ENCODE measurements at places on chromosomes 3 and 15.
A peak's percentile ranks its signal among the peaks of the same experiment; 100 is the strongest.

DNA sequence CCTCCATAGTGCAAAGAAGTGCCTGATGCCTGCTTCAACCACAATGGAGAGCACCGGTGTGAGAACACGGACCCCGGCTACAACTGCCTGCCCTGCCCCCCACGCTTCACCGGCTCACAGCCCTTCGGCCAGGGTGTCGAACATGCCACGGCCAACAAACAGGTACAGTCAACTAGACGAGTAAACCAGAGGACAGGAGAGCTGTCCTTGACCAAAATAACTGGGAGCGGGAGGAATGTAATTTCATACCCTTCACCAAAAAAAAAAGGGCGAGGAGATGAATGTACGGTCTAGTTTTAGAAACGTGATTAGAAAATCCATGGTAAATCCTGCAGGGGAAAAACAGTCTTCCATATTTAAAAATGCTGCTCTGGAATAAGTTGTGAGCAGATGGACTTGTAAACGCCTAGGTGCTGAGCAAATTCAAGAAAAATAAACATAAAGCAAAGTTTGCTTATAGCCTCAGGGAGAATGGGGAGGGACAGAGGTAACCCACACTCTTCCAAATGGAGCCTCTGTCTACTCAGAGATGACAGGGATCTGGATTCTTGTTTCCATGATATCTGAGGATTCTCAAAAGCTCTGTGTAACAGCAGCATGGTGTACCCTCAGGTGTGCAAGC, 8.4 kb downstream of the THBS1 start:
- DNase-seq, result no peak

- no peak for DNase-seq
Measured at GRCh38 chr15:80396096-80396495, 8.1 kb upstream of the ARNT2 start.

DNA sequence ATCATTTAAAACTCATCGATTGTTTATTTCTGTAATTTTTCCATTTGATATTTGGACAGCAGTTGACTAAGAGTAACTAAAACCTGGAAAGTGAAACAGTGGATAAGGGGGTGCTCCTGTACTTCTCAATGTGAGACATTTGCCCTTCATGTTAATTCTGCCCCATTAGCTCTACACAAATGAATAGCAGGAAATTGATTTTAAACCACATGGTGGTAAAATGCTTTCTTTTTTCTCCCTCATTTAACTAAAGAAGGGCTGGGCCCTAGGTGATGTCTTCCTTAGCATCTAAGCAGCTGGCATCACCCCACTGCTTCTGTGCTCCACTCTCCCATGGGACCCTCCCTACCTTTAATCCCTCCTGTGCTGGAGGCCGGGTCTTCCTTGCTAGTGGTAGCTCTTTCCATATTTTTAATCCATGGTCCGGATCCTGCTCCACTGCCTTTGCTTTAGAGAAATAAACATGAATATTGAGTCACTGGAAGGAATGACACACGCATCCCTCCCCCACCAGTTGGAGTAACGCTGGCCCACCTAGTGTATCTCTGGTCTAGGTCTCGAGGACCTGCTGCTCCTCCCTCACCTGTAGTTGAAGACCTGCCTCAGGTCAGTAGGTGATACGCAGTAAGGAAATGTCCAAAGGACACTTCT, 30.2 kb upstream of the LAMP3 start:
- DNase-seq, result no peak

DNA sequence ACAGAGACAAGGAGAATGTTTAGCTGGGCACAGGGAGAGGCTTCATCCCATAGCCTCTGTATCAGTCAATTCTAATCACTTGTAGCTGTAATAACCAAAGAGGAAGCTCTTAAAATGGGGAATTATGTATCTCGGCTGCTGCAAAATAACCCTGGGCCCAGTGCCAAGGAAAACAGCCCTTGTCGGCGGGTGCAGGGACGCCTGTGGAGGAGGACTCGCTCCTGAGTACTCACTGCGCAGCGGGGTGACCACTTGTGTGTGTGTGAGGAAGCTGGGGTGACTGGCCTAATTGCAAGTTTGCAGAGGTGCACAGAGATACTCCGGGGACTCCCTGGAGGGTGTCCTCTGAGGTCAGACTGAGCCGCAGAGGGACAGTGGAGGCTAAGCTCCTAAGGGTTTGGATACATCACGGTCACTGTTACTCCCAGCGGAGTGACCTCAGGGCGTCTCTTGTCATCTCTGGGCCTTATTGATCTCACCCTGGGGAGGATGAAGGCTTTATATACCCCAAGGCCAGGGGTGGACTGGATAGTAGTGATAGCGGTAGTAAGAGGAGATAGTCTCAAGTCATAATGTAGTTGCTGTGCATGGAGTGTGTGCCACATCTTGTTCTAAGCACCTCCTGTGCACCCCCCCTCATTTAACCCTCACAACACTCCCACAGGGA, 37.2 kb downstream of the SLC6A6 start:
- no peak for DNase-seq

GRCh38 chr3:186798239-186798874, 7.9 kb downstream of the RFC4 start:
- no peak for DNase-seq

DNA sequence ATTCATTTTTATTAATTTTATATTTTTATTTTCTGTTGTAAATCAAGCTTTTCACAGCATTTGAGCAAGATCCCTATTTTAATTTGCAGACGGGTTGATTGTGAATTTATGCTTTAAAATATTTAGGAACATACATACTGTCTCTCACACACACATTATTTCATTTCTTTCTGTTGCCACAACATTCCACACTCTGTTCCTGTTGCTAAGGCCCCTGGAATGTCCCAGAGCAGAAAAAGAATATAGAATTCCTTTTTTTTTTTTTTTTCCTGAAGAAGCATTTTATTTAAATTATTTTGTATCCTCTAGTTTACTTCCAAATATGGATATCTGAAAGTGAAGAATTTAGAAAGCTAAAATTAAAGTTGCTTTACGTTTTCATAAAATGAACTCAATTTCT, 36.8 kb upstream of the SCAANT1 start:
- DNase-seq, result no peak

GRCh38 chr3:189282741-189283140, 111.0 kb downstream of the TPRG1 start:
- DNase-seq, result no peak

GRCh38 chr15:40595219-40595618, 1.2 kb downstream of the KNL1 start:
- DNase-seq, result no peak

DNA sequence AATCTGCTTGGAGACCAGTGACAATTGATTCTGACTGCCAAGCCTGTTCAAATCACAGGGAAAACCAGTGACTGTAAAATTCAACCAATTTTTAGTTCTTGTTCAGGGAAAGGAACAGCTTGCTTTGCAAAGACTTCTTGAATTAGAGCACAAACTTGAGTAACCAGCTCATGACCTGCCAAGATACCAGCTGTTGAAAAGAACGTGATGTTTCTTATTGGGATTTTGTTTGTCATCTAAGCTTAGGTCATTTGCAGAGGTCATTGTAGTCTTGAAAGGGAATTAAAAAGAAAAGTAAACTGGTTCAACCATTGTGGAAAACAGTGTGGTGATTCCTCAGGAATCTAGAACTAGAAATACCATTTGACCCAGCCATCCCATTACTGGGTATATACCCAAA, 428.2 kb downstream of the GRM7 start:
- DNase-seq, result no peak

- DNase-seq, result peak; percentile 4
Measured at GRCh38 chr3:186705882-186706780, 11.0 kb upstream of the KNG1 start.

- DNase-seq, result no peak
Measured at GRCh38 chr3:188900421-188900951, 271.3 kb upstream of the TPRG1 start.

DNA sequence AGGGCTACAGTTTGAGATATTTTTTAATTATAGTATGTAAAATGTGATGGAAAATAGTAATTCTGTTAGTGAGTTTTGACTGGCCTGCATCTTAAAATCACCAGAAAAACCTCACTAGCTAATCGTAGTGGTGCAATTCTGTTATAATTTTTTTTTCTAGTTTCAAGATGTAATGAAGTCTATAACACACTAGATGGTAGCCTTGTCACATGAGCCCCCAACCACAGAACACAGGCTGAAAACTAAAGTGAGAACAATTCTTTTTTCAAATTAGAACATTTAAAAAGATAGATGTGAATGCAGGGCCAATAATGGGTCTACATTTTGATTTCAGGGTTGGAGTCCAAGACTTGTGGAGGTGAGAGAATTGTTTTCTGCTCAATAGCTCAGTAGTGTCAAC, 83.3 kb upstream of the KCNH8 start:
- no peak for DNase-seq

- DNase-seq, result no peak
Measured at GRCh38 chr3:30114918-30115317, 491.5 kb upstream of the TGFBR2 start.

DNA sequence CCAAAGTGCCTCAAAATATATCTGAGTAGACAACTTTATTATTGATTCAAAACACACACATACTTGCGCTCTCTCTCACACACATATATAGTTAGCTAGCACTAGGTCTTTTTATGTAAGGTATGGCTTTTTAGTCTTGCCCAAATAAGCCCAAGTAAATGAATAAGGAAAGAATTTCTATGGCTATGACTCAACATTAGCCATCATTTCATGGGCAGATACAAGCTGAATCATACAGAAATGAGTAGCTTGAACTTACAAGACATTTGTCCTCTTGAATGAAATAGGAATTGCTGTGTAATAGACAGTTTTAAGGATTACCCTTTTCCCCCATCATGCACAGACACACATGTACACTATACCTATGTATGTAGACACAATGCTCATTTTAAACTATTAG, 4.9 kb downstream of the CADPS start:
- DNase-seq, result no peak

GRCh38 chr3:184786280-184786941, 25.6 kb upstream of the VPS8 start:
- no peak for DNase-seq

GRCh38 chr3:147705651-147706051, 296.5 kb downstream of the ZIC1 start:
- DNase-seq, result no peak

- no peak for DNase-seq
Measured at GRCh38 chr15:83289160-83289559, 4.7 kb upstream of the BNC1 start.

DNA sequence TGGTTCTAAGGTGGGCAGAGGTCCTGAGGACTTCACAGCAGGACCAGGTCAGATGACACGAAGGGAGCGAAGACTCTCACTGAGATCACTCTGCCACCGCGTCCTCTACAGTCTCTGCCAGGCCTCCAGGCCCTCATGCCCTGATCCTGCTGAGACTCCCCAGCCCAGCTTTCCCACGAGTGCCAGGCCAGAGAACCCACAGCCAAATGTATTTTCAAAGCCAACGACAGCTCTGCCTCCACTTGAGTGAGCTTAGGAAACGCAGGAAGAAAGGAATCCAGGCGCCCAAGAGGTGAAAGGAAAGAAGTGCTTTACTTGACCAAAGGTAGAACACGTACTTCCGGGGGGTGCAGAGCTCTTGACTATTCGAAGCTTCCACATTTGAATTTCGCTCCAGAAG, 275.0 kb downstream of the XXYLT1 start:
- DNase-seq, result no peak

DNA sequence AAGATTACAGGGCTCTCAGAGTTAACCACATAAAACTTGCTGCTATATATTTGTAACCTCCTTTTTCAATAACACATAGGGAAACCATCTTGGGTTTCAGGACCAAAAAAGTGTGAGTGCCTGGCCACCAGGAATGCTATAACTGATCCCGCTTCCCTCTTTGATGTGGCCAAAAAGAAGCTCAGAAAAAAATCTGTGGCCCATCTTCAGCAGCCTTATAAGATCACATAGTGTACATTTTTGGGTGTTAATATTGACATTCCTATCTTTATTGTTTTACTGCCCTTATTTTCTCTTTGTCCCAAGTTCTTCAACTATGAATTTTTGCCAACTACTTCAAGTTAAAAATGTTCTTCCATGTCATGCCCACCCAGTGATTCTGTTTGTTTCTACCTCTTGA, 102.8 kb downstream of the LIPC start:
- DNase-seq, result no peak

DNA sequence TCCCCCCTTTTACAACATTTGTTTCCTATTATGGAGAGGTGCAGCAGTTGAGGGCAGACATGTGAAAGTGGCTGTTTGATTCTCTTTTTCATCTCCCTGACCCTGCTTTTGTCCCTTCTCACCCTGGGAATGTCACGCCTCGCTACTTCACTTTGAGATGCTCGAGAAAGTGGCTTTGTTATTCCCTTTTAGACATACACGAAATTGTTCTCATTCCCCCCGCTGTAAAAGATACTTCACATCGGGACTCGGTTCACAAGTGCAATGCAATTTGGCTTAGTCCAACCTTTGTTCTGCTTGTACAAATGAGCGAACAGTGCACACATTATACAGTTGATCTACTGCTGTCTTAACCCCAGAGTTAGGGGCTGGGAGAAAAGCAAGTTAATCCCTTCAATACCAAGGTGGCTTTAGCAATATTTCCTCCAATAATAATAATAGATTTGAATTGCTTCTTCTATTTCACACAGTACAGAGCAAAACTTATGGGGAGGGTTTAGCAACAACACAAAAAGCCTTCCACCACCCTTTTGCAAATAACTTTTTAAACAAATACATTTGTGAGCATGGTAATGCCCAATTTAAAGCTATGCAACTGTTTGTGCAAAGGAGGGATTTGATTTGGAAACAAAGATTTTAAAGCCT, 5.7 kb upstream of the FOXB1 start:
- DNase-seq, result no peak

- DNase-seq, result no peak
Measured at GRCh38 chr3:10599017-10599416, 93.6 kb upstream of the ATP2B2 start.

DNA sequence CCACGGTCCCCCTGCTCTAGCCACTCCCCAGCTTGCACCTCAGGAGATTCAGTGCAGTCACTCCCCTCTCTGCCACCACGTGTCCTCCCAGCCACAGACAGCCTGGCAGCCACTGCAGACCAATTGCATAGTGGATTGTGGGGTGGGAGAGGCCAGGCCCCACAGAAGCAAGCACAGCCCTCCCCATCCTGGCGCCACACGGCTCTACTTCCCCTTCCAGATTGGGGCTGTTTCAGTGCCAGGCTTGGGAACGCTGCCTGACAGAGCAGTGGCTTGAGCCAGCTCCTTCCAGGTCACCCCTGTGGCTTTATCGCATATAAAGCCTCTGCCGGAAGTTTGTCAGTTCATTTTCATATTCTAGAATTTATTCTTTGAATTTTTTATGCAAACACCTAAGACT, 90.7 kb downstream of the TMEM266 start:
- DNase-seq, result no peak

- no peak for DNase-seq
Measured at GRCh38 chr3:145807990-145808389, 353.0 kb downstream of the PLOD2 start.

DNA sequence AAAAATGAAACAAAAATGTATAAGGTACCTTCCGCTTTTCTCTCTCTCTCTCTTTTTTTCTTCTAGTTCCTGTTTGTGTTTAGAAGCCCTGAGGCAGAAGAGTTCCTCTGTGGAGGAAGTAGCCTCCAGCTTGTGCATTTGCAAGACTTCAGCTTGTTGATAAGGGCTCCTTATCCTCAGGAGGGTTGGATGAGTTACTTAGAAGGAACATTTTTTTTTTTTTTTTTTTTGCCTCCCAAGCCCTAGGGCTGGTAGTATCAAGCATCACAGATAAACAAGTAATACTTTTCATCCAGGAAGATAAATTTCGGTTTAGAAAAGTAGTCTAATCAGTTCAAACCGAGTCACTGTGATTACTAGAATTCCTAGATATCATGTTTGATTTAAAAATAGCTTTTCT, 91.0 kb upstream of the CBLB start:
- no peak for DNase-seq

- DNase-seq, result no peak
Measured at GRCh38 chr3:120503727-120504616, 53.2 kb upstream of the FSTL1 start.

Data from stimulated activated CD8-positive, alpha-beta memory T cell treated with anti-CD3 and anti-CD28 coated beads, Interleukin-7, amount 100 ng/mL, for 24 hours (primary cell).